ENCODE measurements at places on chromosomes 11 and 22.

GRCh38 chr11:44709281-44709562, 17.5 kb upstream of the TSPAN18 start:
- DNase-seq = no peak

DNA sequence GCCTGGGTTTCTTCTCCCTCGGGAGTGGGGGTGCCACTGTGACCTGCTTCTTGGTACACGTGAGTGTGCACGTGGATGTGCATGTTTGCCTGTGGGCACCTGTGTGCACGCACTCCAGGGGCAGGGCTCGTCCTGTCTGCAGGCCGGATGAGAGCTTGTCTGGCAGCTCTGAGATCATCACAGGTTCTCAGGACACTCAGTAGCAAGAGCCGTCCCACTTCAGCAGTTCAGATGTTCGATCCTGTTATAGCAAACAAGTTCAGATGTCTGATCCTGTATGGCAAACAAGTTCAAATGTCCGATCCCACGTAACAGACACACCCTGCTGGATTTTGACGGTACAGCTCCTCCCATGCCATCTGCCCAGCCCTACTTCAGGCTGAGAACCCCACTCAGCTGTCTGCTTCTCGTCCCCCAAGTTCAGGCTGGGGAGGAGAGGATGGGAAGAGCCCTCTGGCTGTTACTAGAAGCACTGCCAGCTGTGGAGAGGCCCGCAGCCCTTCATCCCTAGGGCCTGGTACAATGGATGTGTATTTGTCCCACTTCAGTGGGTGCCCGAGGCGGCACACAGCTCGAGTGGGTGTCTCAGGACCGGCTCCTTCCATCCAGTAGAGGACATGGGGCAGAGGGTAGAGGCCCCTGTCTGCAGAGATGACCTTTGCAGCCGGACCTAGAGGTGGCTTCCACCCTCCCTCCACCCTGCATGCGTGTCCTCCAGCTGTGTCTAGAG, 1126.9 kb downstream of the BRD1 start:
- DNase-seq = no peak

GRCh38 chr11:59012398-59013265, 73.3 kb downstream of the GLYATL1 start:
- DNase-seq = no peak

DNA sequence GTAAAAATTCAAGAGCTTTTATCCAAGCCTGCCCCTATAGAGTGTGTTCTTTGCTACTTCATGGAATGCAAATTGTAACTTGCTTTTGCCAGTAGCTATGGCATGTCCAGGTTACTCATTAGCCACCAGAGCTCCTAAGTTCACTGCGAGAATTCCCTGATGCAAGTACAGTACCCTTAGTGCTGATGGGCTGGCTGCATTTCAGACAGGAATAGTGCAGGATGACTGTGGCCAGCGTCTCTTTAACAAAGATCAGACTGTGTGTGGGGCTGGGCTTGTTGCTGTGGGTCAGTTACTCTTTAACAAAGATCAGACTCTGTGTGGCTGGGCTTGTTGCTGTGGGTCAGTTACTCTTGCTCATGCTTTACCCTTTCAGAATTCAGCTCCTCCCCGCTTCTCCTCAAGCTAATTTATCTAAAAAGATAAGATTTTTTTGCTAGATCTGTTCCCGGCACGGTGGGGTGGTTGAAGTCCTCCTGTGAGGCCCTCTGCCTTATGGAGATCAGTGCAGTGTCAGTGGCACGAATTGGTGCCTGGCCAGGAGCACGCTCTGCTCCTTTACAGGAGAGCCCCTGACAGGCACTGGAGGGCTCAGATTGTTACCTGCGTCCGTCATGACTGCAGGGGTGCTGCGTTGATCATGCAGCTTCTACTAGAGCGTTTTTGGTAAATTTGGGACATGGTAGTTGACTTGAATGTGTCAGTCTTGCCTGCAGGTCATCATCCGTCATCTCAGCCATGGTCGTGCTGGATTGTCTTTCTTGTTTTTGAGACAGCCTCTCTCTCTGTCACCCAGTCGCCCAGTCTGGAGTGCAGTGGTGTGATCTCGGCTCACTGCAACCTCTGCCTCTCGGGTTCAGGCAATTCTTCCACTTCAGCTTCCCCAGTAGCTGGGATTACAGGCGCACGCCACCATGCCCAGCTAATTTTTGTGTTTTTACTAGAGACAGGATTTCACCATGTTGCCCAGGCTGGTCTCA, 27.0 kb downstream of the AP2A2 start:
- no peak for DNase-seq

- DNase-seq = no peak
These were observed 185.4 kb downstream of the AASDHPPT start for GRCh38 chr11:106262852-106263251.

DNA sequence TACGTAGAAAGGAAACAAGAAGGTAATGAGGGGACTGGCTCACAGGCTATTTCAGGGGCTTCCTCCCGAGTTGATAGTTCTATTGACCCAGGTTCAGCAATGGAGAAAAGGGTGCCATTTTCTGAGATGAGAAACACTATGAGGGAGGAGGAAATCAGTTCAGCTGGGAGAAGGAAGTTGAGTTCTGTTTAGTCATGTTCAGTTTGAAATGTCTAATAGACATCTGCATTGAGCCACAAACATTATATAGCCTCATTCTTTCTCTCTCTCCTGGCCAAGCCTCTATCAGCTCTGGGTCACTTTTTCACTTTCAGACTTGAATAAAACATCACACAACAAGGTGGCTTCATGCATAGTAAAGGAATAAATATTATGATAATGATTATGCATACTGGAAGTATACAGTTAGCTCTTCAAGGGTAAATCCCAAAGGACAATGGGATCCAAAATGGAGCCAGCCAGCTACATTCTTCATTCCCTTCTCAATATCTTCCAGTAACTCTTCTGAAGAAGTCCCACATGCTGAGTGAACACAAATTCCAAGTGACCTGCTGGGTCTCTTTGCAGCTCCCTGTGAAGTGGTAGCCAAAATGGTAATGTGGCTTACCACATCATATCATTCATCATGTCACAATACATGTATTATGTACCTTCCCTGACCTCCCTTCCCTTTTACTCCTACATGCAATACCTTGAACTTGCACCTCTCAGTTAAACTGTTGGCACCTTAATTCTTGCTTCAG, 80.9 kb upstream of the CD44 start:
- DNase-seq = no peak

DNA sequence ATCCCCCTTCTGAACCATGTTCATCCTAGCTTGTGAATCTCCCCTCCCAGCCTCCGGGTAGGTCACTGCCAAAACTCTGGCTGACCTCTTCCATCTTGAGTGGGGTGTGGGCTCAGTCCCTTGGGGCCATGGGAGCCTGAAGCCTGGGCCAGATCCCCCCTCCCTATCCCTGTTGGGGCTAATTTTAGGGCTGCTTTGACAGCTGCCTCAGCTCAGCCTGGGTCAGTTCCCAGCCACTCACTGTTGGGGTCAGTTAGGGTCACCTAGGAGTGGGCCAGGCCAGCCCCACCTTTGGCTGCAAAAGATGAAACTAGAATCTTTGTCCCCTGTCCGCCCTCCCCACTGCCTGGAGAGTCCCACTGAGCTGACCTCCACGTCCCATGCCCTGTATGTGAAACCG, 29.8 kb upstream of the P2RY2 start:
- no peak for DNase-seq

GRCh38 chr22:30861688-30862552, 106.7 kb downstream of the MORC2 start:
- no peak for DNase-seq

- DNase-seq = no peak
These were observed 36.3 kb upstream of the LRRC10B start for GRCh38 chr11:61472282-61472681.

- no peak for DNase-seq
These were observed 1.0 kb upstream of the BRSK2 start for GRCh38 chr11:1388763-1389102.

- no peak for DNase-seq
These were observed 91.5 kb downstream of the GGTLC2 start for GRCh38 chr22:22735695-22736611.

DNA sequence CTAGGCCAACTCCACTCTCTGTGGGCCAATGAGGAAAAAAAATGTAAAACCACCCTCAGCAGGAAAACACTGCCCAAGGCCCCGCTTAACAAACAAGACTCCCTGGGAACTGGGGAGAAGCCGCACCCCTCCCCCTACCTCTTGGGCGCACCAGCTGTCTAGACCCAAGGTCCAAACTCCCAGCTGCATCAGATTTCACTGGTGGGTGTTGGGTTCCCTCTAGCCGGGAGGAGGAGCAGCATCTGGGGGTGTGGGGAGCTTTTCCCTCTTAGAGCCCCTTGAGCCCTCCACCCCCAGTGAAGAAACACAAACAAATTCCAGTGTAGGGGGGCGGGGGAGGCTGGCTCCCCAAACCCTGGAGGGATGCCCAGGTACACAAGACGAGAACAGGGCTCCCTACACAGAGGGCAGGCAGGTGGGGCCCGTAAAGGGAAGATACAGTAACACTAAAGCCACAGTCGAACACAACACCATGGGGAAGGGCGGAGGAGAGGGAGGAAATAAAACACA, 64.9 kb downstream of the NECTIN1 start:
- DNase-seq = no peak

GRCh38 chr22:20031732-20032406, 11.0 kb downstream of the TANGO2 start:
- no peak for DNase-seq

DNA sequence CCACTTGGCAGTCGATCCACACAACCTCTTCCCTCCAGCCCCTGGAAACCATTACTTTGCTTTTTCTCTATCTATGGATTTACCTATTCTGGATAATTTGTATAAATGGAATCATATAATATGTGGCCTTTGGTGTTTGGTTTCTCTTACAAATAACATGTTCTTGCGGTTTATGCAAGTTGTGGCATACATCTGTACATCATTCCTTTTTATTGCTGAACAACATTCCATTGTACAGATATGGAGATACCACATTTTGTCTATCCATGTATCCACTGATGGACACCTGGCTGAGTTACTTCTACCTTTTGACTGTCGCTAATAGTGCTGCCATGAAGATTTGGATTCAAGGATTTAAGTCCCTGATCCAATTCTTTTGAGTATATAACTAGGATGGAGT, 25.1 kb downstream of the SMCO4 start:
- DNase-seq = no peak

GRCh38 chr11:64246871-64247728, at the start of gene PPP1R14B:
PPP1R14B (minus strand) TSS chr11:64246943; CDS start chr11:64246673, 270 bp downstream.
- no peak for DNase-seq

- DNase-seq = no peak
These were observed 17.7 kb downstream of the LRP5 start for GRCh38 chr11:68329978-68330699.

DNA sequence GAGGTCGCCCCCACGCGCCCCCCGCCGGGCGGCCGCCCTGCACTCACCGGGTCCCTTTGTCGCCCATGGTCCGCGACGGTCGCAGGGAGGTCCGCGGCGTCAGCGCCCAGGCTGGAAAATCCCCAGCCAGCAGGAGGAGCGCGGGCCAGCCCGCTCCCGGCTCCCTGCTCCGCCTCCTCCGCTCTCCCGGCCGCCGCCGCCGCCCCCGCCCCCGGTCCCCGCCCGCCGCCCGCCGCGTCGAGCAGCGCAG, at the start of gene ARRB1:
TSS of gene ARRB1 (minus strand) at position 121 of the 250 bp plus-strand sequence. CDS start at position 67, 54 bp downstream.
- no peak for DNase-seq

GRCh38 chr22:43862074-43862881, at the start of gene SULT4A1:
SULT4A1 (minus strand) TSS chr22:43862513; CDS start chr22:43862382, 131 bp downstream.
- DNase-seq = no peak

- DNase-seq = no peak
These were observed 33.6 kb downstream of the ASRGL1 start for GRCh38 chr11:62370743-62371440.

DNA sequence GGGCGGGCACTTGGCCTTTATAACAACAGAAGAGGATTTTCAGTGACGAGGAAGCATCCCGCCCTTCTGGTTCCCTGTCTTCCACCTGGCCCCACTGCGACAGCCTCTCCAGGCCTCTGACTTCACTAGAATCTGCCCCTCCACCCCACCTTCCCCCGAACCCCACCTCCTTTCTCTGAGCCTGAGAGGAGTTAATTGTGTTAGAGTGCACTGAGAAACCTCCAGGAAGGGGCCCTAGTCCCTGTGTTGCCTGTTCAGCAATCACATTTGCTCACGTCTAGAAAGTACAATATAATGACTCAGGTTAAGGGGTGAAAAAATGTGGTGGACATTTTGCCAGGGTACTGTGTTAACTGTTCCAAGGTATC, 38.8 kb downstream of the PTPRJ start:
- DNase-seq = no peak

- DNase-seq = no peak
These were observed 9.3 kb downstream of the CRYBB3 start for GRCh38 chr22:25208743-25209505.

GRCh38 chr22:20271114-20271994, 3.2 kb upstream of the RTN4R start:
- DNase-seq = no peak

DNA sequence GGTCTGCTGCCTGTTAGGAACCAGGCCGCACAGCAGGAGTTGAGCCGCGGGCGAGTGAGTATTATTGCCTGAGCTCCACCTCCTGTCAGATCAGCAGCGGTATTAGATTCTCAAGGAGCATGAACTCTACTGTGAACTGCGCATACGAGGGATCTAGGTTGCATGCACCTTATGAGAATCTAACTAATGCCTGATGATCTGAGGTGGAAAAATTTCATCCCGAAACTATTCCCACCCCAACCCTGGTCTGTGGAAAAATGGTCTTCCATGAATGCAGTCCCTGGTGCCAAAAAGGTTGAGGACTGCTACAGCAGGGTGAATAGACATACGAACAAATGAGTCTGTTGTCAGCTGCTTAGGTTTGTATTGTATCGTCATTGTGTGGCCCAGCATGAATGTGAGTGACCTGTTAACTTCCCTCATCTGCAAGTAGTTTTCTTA, 29.8 kb downstream of the RNF141 start:
- DNase-seq = no peak

- no peak for DNase-seq
These were observed 5.9 kb downstream of the RNF215 start for GRCh38 chr22:30381264-30381663.

- no peak for DNase-seq
These were observed 42.4 kb downstream of the AMPD3 start for GRCh38 chr11:10497371-10498021.

DNA sequence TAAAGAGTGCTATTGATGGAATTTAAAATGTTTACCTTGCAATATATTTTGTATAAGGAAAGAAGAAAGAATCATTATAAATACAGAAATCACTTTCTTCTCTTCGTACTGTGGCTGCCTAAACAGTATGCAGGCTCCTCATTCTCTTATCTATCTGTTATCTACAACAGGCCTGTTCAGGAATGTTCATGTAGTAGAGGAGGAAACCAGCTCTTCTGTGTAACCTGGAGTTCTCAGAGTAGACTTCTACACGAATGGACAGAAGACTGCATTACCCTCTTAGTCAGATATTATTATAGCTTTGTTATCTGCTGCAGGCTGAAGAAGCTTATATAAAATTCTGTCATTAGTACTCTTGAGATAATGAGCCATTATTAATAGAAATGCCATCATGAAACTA, 1225.9 kb upstream of the CNTN5 start:
- no peak for DNase-seq
